NCI-H2081 treated with DMSO at 0.1 percent for 48 hours (cell line): ENCODE measurements at places on chromosomes 16 and 17.

DNA sequence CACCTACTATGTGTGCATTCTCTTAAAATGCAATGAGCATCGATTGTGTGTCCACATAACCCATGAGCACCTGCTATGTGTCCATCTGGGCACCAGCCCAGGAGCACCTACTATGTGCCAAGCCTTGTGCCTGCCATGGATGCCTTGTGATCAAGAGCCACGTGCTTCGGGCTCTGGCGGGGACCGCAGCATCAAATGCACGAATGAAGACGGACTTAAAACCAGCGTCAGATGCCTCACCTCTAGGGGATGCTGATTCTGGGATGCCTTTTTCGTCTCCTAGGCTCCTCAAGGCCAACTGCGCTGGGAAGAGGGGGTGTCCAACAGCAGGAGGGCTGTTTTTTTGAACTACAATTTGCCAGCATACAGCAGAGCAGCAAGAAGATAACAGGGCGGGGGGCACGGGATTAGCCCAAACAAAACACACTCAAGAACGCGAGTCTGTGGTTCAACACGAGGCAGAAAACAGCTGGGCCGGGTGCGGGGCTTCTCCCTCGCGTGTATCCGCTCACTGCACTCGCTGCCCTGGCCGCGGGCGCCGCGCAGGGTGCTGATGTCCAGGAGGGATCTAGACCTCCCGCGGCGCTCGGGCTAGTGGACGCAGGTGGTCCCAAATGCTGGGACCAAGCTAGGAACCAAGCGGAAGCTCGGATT is 1.2 kb upstream of the GLIS2 start:
- DNase-seq: no peak

DNA sequence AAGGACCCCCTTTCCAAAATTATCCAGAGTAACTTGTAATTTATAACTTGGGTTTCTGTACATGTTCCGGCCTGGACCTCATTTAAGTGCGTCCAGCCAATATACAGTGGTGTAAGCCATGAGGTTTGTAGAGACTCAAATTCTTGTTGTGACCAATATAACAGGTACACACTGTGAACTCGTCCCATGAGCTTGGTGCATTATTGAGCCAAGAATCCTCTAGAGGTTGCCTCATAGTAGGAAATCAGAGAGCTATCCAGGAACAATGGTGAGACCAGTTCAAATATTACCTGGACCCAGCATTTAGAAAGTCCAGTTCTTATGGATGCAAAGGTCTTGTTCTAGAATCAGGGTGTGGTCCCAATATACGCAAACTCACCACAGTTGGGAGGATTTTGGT is 138.2 kb downstream of the NPIPB5 start:
- DNase-seq: no peak

DNA sequence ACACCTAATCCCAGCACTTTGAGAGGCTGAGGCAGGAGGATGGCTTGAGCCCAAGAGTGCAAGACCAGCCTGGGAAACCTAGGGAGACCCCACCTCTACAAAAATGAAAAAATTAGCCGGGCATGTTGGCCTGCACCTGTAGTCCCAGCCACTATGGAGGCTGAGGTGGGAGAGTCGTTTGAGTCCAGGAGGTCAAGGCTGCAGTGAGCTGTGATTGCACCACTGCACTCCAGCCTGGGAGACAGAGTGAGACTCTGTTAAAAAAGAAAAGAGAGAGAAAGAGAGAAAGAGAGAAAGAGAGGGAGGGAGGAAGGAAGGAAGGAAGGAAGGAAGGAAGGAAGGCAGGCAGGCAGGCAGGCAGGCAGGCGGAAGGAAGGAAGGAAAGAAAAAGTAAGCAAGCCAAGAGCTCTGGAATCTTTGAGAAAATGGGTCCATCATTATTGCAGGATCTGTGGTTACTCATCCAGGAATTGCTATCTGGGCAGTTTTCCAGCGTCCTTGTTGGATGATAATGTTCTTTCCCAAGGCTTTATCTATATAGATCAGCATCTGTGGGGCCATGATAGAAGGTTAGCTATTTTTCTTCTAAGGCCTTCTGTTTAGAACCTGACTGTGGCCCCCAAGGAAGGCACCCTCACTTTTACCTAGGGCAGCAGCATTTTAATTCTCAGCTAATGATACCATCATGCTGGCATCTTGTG is 533.2 kb upstream of the CDH5 start:
- DNase-seq: no peak

- no peak for DNase-seq
Observed at GRCh38 chr17:61251939-61252865, 147.4 kb upstream of the TBX2 start.

DNA sequence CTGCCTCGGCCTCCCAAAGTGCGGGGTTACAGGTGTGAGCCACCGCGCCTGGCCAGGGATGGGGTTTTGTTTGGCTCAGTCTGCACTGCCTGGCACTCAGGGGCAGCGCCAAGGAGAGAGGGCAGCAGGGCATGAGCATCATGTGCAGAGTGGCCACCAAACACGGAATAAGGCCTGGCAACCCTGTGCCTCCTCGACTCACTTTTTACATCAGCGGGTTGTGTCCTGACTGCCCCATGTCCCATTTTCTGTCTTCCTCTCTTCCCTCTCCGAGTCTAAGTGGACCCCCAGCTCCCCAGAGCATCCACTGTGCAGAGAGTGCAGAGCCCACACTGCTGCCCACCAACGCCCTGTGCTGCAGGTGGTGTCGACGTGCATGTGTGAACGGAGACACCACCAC is 18.2 kb upstream of the TRAP1 start:
- DNase-seq: no peak

DNA sequence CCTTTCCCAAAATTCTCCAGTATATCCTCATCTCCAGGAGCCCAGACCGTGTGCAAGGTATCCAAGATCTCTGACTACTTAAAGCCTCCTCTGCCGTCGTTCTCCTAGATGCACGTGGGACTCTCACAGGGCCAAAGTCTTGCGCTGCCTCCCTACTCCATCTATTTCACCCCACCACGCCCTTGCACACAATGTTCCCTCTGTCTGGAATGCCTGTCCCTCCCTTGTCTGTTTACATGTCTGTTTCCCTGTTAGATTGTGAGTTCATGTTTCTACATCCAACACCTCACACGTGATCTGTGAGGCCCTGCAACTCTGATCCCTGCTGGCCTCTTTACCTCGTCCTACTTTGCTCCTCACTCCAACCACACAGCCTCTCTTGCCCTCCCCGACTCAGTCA is 4.9 kb upstream of the FZD2 start:
- DNase-seq: no peak

DNA sequence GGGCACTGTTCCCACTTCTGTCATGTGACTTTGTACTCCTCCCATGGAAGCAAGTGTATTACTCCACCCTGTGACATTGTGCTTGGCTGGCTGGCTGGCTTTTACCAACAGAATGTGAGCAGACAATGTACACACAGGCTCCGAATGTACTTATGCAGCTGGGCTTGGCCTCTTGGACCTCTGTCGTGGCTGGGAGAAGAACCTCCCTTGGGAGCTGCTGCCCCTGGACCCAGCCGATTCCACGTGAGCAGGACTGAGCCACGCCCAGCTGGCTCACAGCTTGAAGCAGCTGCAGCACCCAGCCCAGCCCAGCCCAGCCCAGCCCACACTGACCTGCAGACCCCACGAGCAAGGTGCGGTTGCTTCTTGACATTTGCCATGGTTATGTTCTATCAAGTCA is 177.5 kb downstream of the RBFOX3 start:
- DNase-seq: no peak

GRCh38 chr16:79265701-79266100 is 334.8 kb downstream of the MAF start:
- no peak for DNase-seq

DNA sequence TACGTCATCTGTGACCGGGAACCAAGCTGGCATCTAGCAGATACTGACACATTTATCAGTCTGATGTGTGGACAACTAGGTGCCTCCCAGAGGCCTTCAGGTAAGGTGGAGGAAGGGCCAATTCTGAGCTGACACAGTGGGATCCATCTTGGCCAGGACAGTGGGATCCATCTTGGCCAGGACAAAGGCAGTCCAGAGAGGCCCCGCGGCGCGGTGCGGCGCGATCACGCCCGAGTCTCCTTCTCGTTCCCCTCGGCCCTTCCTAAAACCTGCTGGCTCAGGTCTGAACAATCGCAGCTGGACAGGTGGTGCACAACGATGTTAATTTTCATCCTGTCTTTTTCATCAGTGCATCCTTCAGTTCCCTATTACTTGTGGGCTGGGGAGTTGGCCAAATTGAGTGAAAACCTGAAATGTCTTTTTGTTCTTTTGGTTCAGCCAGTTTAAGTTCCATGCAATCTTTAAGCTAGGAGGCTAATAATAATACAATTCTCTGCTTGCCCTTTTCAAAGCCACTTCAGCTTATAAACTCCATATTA is 486 bp upstream of the WSB1 start:
- DNase-seq: no peak

- DNase-seq: no peak
Observed at GRCh38 chr17:74671031-74671771, 41.5 kb downstream of the CD300LF start.

DNA sequence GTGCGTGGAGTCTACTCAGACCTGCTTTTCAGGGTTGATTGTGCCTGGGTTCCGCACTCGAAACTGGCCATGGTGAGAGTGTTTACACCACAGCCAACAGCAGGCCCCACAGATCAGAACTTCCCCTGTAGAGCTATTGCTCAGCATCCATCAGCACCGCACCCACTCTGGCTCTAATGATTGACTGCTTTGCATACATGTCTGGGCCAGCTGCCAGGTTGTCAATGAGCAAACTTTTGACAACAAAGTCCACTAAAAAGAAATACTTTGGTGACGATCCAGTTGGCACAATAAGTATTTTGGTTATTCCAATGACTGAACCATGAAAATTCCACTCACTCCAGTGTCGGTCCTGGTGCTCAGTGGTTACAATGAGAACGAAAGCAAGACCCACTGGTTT is 190.7 kb downstream of the FOXL1 start:
- no peak for DNase-seq

- DNase-seq: no peak
Observed at GRCh38 chr16:74700438-74701225, at the start of gene MLKL. Gene MLKL, minus strand, starts transcription at chr16:74700862. Its CDS starts 5,105 bp downstream, at chr16:74695757.

DNA sequence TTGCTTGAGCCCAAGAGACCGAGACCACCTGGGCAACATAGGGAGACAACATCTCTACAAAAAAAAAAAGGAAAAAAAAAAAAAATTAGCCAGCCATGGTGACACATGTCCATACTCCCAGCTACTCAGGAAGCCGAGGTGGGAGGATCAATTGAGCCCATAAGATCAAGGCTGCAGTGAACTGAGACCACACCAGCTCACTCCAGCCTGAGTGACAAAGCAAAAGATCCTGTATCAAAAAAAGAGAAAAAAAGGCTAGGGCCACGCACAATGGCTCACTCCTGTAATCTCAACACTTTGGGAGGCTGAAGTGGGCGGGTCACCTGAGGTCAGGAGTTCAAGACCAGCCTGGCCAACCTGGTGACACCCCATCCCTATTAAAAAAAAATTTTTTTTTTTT is 13.8 kb downstream of the SUMO2 start:
- DNase-seq: no peak

- no peak for DNase-seq
Observed at GRCh38 chr16:58393138-58393504, 850 bp downstream of the GINS3 start.

GRCh38 chr17:38498353-38498752 is 70.1 kb downstream of the ARHGAP23 start:
- no peak for DNase-seq

DNA sequence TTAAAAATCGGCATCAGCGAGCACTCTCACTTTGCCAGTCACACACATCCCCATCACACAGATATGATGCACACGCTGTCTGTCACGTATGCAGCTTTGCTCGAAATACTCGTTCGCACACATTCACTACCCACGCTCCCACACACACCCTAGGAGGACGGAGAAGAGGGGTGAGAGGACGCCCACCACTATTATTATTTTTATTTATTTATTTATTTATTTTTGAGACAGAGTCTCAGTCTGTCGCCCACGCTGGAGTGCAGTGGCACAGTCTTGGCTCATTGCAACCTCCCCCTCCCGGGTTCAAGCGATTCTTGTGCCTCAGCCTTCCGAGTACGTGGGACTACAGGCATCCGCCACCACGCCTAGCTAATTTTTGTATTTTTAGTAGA is 30.4 kb downstream of the HASPIN start:
- DNase-seq: no peak

DNA sequence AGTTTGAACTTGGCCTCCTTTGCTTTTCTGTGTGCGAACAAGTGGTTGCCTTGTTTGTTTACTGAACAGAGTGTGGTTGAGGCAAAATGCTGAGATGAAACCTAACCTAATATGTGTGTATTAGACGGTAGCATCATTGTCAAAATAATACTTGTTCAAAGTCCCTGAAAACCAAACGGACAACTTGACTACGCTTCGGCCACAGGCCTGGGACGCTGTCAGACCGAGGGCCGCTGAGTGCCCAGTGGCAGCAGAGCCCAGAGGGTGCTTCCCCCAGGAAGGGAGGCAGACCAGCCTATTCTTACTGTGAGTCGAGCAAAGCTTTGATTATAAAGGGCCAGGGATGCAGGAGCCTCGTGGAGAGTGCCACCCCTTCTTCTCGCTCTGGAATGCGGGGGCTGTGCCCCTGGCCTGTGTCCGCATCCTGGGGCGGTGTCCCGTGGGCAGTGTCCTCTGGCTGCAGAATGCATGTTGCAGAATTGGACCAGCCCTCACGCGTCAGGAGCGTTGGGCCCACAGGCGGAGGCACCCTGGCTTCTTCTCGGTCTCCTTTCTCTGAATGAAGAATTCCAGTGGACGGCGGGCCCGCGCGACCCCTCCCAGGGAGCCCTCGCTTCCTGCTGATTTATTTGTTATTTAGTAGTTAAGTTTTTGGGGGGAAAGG is 5.2 kb downstream of the ACSF3 start:
- DNase-seq: no peak

DNA sequence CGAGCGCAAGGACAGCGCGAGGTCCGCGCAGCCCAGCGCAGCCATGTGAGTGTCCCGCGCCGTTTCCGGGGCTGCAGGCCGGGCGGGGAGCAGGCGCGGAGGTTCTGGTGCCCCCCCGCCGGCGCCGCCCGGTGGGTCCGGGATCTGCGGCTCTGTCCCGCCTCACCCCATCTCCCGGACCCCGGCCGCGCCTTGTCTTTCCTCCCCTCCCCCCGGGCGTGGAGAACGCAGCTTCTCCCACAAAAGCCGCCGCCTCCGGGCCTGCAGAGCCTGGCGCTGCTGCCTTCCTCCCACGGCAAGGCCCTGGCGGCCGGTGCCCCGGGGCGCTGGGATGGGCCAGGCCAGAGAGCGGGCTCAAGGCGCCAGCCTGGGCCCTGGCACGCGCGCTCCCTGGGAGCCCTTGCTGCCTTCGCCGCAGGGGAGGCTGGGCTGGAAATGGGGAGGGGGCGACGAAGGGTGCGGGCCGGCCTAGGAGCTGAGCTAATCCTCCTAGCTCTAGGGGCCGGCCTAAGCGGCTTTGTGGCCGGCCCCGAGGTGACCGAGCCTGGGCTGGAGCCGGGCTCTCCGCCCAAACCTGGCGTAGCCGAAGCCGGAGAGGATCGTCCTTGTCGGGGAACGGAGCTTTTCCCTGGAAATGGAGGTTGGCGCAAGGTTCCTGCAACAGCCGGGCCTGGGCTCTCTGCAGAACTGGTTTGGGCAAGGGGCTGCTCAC is 397 bp downstream of the RIPOR1 start:
- DNase-seq: no peak
